ENCODE measurements at places on chromosomes 16 and 17.

- DNase-seq: peak; percentile 60
Observed at GRCh38 chr17:13024526-13025257, 6.9 kb upstream of the ELAC2 start.

- DNase-seq: no peak
Observed at GRCh38 chr16:50535506-50536257, 12.5 kb upstream of the NKD1 start.

DNA sequence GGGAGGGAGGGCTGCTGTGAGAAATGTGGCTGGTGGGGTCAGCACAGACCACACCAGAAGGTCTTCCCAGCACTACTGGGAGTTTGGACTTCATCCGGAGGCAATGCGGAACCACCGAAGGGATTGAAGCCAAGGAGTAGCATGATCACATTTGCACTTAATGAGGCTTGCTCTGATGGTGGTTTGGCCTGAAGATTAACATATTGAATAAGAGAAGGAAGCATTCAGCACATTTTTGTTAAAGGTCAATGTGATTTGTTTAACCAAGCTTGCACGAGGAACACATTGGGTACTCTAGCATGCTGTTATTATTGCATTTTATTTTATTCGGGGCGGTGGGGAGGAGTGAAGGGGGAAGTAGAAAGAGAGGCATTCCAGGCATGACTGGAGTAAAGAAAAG is 378.6 kb downstream of the UTP18 start:
- no peak for DNase-seq

GRCh38 chr17:63563339-63563738 is 13.1 kb downstream of the DCAF7 start:
- DNase-seq: no peak

- no peak for DNase-seq
Observed at GRCh38 chr17:50394711-50395110, 2.6 kb downstream of the LRRC59 start.

DNA sequence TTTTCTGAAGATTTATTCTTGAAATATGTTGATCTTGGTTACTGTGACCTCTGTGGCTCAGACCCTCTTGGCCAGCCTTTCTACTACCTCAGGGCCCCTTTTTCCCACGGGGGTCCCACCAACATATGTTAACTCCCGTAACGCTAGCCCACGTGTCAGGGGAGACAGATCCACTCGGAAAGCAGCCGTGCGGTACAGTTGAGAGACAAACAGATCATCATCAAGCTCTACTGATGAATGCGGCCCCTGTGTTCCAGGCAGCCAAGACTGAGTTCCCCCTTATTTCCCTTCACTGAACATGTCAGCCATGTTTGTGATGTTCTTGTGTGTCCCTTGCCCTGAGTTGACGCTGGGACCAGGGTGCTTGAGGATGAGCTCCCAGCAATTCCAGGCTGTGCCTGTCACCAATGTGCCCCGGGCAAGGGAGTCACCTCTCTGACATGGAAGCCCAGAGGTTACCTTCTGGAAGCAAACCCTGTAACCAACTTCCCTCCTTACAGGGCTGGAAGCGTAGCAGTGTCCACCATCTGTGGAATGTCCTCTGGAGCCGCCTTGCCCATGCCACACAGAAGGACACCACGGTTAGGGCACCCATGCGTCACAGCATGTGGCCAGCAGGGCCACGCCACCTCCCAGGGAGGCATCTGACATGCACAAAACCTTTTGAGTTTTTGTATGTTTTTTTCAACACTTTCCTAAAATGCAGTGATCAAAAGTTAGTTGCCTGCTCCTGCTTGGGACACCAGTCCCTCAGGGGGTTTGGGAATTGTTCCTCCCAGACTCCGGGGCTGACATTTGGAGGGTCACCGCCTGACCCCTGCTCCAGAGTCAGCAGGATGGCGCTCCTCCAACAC is 193.7 kb upstream of the CHMP6 start:
- no peak for DNase-seq

- no peak for DNase-seq
Observed at GRCh38 chr16:68286153-68287074, 22.1 kb downstream of the SLC7A6 start.
